ENCODE measurements at places on chromosomes 4 and X. TPM values are rescaled to one million over a fixed set of nuclear protein-coding genes. Genes with fewer than 3 reads are reported as not detected.

GRCh38 chr4:163665521-163666331 lies 171.2 kb downstream of the TMA16 start:
- DNase-seq: no peak

Gene DCUN1D4
- 119 TPM for total RNA-seq

- no peak for DNase-seq
These were observed 592.5 kb upstream of the GRIA3 start for GRCh38 chrX:122591546-122591945.

DNA sequence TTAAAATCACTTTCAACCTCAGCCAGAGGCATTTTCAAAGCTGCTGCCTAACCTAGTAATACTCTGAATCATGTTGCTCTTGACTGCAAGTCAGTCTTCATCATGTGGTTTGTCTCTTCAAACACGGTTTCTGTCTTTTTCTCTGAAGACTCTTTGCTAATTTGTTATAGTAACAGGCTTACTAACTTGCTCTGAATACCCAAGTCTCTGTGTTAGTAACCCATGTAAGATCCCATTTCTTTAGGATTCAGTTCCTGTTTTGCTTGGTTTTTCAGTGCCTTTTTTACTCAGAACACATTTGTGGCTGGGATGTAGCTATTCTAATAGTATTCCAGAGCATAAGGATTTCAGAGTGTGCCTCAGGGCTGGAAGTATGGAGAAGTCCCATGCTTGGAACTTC lies 1450.6 kb upstream of the IGFBP7 start:
- DNase-seq: no peak

DNA sequence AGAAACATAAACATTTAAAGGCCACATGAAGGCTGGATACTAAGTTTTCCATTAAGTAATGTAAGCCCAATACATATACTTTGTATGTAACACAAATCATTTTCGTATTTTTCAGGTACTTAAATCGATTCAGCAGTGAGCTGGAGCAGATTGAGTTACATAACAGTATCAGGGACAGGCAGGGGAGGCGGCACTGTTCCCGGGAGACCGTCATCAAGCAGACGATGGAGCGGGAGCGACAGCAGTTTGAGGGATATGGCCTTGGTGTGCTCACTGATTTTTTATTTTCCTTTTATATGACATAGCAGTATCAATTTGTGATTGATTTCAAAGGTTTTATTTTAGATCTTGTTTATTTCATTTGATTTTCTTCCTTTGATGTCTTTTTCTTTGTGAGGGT lies 20.7 kb downstream of the TMA16 start:
- no peak for DNase-seq

DNA sequence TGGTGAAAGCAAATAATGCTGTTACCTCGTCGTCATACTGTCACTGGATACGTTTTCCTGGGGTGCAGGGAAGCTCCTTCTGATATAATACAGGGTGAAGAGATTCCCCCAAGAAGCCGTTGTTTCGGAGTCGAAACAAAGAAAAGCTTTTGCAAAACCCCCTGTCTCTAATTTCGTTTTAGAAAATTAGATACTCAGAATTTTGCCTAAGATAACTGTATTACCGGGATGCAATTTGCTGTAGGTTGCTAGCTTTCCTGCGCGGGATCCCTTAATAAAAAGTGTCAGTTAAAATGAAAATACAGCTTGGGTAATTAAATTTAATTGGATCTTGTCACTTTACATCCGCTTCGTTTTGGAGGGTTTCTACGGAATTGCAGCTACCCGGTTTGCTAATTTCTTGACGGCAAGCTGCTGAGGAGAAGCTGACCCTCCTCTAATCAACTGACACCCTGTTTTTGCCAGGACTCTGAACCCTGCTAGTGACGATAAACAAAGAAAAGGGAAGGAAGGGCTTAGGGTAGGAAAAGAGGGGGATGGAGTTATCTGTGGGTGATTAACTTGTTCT lies 174.6 kb downstream of the SHOX start:
- no peak for DNase-seq

DNA sequence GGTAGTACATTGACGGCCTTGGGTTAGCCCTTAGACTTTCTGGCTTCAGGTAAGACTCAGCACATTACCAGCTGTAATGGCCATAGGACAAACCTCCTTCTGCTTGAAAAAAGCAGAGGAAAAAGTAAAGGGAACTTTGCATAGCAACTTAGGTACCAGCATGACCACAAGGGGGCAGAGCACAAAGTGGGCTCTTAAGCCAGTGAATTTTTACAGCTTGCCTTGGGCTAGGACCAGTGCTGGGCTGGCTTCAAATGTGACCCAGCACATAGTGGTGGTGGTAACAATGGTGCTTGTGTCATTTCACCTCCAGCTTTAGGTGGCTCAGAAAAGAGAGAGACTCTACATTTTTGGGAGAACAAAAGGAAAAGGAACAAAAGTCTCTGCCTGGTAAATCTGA lies 66.1 kb downstream of the KLHL4 start:
- no peak for DNase-seq

GRCh38 chr4:163673848-163674697 lies 179.6 kb downstream of the TMA16 start:
- no peak for DNase-seq

GRCh38 chr4:78313754-78314120 lies 237.8 kb upstream of the ANXA3 start:
- no peak for DNase-seq

DNA sequence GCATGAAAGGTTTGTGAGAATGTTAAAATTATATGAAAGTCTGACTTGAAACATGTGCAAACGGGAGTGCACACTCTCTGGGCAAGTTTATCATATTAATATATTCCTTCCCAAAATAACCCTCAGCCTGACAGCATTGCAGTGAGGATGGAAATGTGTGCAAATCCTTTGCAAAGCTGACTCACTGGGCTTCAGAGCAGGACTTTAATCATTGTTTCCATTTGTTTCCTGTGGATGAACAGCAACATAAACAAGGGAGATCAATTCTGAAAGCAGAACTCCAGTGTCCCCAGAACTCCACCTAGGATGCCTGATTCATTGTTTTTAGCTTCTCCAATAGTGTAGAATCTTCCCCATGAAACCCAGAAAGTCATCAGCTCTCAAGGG lies 32.9 kb downstream of the SLC2A9 start:
- no peak for DNase-seq

DNA sequence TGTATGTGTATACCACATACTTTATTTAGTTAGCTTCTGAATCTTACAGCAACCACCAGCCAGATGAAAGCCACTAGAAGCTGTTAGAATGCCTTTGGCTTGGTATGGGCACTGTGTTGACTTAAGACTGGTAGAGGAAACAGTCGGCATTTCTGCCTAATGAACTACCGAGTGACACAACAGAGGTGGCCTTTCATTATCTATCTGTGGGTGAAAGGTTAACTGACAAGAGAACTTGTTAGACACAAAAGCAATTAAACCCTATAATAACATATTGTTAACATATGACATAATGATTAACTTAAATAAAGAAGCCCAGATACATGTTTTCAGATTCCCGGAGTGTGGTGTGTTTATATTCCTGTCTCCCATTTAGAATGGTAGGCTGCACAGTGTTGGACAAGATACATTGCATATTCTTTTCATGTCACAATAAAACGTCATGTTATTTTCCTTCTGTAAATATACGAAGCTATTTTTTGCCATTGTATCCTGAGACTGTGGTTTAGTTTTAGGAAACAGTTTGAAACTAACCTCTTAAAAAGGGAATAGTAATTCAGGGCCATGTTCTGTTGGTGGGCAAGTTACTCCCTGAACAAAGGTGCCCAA lies 181.5 kb downstream of the SLIT2 start:
- DNase-seq: no peak

Gene STS
- total RNA-seq: 4.4 TPM

Gene PLP1
- 9.4 TPM for total RNA-seq

Gene TEX11
- total RNA-seq: not detected

Gene PLAC8
- 1.4 TPM for total RNA-seq

Gene FAM9C
- total RNA-seq: 0.31 TPM

Gene KCNE5
- 1.9 TPM for total RNA-seq

DNA sequence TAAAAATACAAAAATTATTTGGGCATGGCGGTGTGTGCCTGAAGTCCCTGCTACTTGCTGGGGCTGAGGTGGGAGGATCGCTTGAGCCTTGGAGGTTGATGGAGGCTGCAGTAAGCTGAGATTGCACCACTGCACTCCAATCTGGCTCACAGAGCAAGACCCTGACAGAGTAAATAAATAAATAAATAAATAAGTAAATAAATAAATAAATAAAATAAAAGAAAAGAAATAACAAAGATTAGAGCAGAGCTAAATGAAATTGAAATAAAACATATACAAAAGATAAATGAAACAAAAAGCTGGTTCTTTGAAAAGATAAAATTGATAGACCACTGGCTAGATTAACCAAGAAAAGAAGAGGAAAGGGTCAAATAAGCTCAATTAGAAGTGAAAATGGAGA lies 43.1 kb downstream of the HPGD start:
- DNase-seq: no peak

Gene PPEF1
- 44.5 TPM for total RNA-seq

Gene SOX3
- total RNA-seq: 5.6 TPM

Gene ZNF185
- total RNA-seq: 2.3 TPM

Measured in occipital lobe (tissue), 3 donors.